ENCODE measurements at places on chromosomes 12 and 14. TPM values are rescaled to one million over a fixed set of nuclear protein-coding genes. Genes with fewer than 3 reads are reported as not detected.

The PPP2R5E gene
- polyA plus RNA-seq, result 8.2 TPM

The REC8 gene
- polyA plus RNA-seq, result 64.4 TPM

The AQP2 gene
- polyA plus RNA-seq, result not detected

The MGP gene
- polyA plus RNA-seq, result 52.4 TPM

The EEA1 gene
- polyA plus RNA-seq, result 3.6 TPM

The MUCL1 gene
- not detected for polyA plus RNA-seq

The PROX2 gene
- not detected for polyA plus RNA-seq

The CARMIL3 gene
- polyA plus RNA-seq, result 0.25 TPM

The C1QL4 gene
- polyA plus RNA-seq, result not detected

The MIP gene
- not detected for polyA plus RNA-seq

The TAMALIN gene
- 17.0 TPM for polyA plus RNA-seq

The FOXG1 gene
- not detected for polyA plus RNA-seq

The GZMH gene
- polyA plus RNA-seq, result 0.44 TPM

The TAS2R13 gene
- not detected for polyA plus RNA-seq

The SLCO1B1 gene
- polyA plus RNA-seq, result not detected

The DHRS2 gene
- polyA plus RNA-seq, result 9.7 TPM

The CLEC6A gene
- not detected for polyA plus RNA-seq

The TM7SF3 gene
- 22.9 TPM for polyA plus RNA-seq

The RASAL1 gene
- polyA plus RNA-seq, result 18.8 TPM

The RHOJ gene
- 7.0 TPM for polyA plus RNA-seq

The KRT74 gene
- 0.08 TPM for polyA plus RNA-seq

The ACSS3 gene
- 4.0 TPM for polyA plus RNA-seq

The ASPG gene
- polyA plus RNA-seq, result 0.12 TPM

The SLC4A8 gene
- 1.1 TPM for polyA plus RNA-seq

The KRT6C gene
- 0.31 TPM for polyA plus RNA-seq

The FGF23 gene
- polyA plus RNA-seq, result not detected

The PPP1R36 gene
- 13.1 TPM for polyA plus RNA-seq

The GSKIP gene
- 23.7 TPM for polyA plus RNA-seq

The DICER1 gene
- polyA plus RNA-seq, result 6.8 TPM

The CPNE6 gene
- polyA plus RNA-seq, result 0.25 TPM

The ANKRD52 gene
- 3.1 TPM for polyA plus RNA-seq

The VRTN gene
- polyA plus RNA-seq, result not detected
